CD4-positive, alpha-beta memory T cell (primary cell): ENCODE measurements at places on chromosomes 2 and 18. TPM values are rescaled to one million over a fixed set of nuclear protein-coding genes. Genes with fewer than 3 reads are reported as not detected.

TLX2 gene
- polyA plus RNA-seq: 0.33 TPM

RAB6D gene
- polyA plus RNA-seq: not detected

FTCDNL1 gene
- polyA plus RNA-seq: 2.7 TPM

SUMO1 gene
- polyA plus RNA-seq: 262 TPM

LYPD1 gene
- polyA plus RNA-seq: not detected

TEX44 gene
- not detected for polyA plus RNA-seq

DNA sequence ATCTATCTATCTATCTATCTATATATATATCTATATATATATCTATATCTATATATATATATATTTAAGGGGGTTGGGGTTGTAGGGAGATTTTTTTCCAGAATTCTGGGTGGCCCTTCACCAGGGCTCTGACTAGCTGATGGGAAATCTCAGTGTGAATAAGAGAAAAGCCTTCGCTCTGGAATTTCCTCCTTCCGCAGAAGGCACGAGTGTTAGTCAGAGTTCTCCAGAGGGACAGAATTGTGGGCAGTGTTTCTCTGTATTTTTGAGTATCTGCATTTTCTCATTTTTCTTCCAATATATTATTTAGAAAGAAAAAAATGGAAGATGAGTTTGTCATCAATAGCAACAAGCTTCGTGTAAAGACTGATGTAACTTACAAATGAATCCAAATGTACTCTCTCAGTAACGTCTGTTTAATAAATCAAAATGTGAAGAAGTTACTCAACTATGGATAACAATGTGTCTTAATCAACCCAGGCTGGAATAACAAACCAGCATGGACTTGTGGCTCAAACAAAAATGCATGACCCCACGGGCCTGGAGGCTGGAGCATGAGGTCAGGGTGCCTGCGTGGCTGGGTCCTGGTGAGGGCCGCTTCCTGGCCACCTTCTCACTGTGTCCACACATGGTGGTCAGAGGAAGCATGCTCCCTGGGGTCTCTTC is 10.6 kb upstream of the SNTG2 start:
- no peak for DNase-seq

GRCh38 chr18:42477267-42477666 is 522.2 kb downstream of the PIK3C3 start:
- DNase-seq: no peak

GRCh38 chr2:105087273-105087672 is 49.4 kb downstream of the MRPS9 start:
- DNase-seq: no peak

DNA sequence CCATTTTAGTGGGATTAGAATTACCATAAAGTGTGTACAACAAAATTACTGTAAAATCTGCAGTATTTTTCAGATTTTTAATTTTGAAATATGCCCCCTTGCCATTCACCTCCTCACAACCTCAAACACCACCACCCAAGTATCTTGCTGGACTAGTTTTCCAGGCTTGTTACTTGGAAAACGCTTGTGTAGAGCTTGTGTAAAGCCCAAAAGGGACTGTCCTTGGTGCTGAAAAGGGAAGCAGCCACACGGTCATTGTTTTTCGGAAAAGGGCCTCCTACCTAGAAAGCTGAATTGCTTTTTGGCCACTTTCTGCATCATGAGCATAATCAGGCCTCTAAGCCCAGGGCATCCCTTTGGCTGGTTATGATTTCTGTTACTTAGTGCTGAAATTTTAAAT is 563.4 kb downstream of the LRRTM4 start:
- DNase-seq: no peak

GRCh38 chr2:112627060-112628040 is 18.4 kb upstream of the SLC20A1 start:
- DNase-seq: no peak

GRCh38 chr2:171531836-171532450 is 9.7 kb downstream of the CYBRD1 start:
- no peak for DNase-seq

DNA sequence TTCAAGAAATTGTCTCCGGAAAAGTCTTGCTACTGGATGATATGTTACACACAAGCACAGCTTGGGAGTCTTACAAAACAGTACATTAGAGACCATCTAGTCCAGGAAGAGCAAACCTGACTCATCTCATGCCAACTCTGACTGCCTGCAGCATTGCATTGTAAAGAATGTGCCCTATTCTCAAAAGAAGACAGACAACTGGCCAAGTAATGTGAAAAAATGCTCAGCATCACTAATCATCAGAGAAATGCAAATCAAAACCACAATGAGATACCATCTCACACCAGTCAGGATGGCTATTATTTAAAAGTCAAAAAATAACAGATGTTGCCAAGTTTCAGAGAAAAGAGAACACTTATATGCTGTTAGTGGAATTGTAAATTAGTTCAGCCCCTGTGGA is 42.7 kb upstream of the GORASP2 start:
- no peak for DNase-seq

DNA sequence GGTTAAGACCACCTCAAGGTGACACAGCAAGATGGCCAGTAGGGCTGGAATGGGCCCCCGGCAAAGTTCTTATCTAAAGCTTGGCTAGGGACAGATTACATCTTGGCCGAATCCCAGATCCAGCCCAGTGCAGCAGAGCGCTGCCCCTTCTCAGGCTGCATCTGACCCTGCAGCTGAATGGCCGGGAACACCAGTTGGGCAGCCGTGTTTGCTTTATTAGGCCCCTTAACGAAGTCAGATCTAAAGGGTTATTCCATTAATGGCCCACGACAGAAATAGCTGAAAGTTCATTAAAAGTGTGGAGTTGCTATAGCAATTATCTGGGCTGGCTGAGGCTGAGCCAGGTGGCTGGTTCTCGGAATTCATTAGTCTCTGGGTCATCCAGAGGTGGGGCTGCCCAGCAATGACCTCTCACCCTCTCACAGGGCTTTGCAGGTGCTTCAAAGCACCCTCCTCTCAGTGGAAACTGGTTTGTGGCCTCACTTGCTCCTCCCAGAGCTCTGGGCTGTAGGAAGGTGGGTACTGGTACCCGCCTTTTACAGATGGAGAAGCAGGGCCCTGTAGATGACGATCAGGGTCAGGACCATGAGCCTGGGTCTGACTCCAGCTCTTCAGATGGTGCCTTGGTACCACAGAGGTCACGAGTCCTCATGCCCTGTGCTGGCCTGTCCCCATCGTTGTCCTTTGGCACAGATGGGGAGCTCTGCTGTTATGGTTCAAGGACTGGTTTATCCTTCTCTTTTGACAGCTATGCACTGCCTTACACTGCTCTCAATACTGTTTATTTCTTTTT is 68.8 kb downstream of the EMX1 start:
- no peak for DNase-seq

DNA sequence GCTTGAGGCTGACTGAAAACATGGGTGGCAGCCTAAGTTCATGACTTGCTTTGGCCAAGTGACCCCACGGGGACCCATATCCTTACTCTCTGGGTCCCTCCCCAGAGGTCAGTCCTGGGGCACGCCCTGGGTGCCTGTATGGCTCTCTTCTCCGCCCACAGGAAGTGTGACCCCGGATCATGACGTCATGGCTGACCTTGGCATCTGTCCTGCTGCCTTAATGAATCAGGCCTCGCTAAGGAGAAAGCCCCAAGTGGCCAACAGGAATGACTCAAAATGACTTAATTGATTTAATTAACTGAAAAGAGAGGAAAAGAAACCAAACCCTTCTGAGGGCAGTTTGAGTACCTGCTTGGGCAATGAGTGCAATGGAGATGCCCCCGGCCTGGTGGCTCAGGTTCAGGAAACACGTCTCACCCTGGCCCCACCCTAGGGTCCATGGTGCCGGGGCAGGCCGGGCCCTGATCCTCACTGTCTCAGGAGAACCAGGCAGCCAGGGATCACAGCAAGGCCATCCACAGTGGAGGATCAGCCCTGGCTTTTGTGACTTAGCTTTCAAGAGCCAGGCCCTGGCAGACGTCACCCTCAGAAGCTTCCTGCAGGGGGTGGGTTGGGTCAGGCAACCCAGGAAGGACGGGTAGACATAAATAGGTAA is 112.0 kb downstream of the CYP26B1 start:
- DNase-seq: no peak

DNA sequence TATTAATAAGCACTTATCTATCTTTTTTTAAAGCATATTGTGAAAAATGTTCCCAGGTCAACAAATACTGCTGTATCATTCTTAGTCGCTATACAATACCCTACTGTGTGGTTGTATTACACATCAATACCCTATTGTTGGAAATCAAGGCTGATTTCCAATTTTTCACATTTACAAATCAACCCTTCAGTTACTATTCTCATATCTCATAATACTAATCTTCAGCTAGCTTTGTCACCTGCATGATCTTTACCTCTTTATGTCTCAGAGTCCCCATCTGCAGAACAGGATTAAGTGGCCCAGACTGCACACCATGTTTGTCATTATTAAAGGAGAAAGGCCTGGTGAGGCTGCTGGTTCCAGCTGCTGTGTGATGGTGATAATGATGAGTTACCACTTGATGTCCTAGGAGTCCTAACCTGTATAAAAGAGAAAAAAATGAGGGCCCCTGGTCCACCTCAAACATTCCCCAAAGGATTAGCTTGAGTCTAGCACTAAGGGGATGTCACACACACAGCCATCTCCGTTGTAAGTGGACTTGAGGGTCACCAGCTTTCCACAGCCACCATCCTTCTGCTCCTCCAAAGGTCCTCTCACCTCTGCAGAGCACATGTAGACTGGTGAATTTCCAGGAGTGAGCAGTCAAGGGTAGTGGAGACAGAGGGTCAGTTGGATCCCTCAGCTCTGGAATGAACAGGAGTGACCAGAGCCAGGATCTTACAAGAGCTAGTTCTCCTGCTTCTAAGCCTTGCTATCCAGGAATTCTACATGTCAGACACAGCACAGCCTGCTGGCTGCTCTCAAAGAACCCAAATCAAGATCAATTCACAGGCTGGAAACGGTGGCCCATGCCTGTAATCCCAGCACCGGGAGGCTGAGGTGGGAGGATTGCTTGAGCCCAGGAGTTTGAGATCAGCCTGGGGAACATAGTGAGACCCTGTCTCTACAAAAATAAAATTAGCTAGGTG is 36.0 kb upstream of the BIN1 start:
- DNase-seq: no peak

GRCh38 chr18:35835833-35836232 is 136.6 kb upstream of the RMP24 start:
- no peak for DNase-seq

- DNase-seq: no peak
These were observed 42.0 kb downstream of the ZEB2 start for GRCh38 chr2:144477957-144478311.

GRCh38 chr2:53751728-53752127 is 15.9 kb upstream of the CHAC2 start:
- DNase-seq: no peak

GRCh38 chr2:15307526-15307925 is 253.6 kb downstream of the NBAS start:
- DNase-seq: no peak

GRCh38 chr2:62627667-62628066 is 77.8 kb upstream of the EHBP1 start:
- DNase-seq: no peak

DNA sequence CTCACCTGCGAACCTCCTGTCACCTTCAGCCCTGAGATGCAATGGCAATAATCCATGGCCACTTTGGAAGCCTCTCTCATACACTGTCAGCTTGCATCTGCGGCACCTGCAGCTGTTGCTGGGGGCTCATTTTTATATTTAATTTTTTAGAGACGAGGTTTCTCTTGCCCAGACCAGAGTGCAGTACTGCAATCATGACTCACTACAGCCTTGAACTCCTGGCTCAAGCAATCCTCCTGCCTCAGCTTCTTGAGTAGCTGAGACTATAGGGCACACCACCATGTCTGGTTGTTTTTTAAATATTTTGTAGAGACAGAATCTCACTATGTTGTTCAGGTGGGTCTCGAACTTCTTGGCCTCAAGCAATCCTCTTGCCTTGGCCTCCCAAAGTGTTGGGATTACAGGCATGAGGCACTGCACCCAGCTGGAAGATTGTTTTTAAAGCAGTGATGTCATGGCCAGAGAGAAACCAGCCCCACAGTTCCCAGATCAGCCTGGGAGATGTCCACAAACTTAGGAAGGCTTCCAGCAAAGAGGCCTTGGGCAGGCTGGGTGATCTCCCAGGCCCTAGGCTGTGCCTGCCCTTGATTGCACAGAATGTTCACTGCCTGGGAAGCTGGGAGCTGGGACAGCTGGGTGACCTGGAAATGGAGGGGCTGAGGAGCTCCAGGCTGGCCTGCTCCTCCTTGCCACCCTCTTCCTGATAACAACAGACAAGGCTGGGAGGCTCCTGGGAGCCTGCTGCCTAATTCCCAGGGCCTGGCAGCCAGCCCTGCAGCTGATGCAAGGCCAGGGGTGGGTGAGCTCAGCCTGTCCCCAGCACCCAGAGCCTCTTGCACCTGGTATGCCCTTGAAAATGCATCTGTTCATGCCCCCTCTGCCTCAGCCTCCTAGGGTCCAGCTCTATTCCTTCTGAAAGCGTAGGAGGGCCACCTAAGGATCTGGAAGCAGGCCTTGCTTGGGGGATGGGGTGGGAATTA is 27.1 kb downstream of the SH2D6 start:
- DNase-seq: no peak

DNA sequence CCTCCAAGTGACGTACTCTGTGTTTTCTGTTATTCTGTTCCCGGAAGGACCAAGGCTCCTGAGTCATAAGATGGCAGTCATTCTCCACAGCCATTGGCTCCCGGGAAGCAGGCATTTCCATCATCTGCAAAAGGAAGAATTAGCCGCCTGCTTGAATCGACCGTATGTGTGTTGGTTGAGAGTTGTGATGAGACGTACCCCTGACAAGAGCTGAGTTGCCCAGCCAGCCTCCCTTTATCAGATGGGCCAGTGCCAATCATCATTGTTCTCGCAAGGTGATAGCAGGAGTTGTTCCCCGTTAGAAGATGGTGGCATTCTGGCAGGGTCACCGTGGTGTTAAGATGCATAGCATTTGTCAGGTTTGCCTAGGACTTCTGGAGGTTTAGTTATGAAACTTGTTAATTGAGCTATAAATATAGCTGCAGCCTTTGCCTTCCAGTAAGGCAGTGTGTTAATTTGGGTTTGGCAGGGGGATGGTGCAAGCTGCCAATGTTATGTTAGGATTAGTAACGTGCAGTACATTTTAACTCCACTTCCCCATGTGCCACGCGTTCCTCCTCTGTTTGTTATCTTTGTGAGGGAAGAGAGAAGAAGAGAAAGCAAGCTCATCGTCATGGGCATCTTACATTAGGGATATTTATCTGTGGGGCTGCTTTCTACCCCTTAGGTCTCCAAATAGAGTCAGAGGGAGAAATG is 652.7 kb upstream of the FANCL start:
- DNase-seq: no peak

DNA sequence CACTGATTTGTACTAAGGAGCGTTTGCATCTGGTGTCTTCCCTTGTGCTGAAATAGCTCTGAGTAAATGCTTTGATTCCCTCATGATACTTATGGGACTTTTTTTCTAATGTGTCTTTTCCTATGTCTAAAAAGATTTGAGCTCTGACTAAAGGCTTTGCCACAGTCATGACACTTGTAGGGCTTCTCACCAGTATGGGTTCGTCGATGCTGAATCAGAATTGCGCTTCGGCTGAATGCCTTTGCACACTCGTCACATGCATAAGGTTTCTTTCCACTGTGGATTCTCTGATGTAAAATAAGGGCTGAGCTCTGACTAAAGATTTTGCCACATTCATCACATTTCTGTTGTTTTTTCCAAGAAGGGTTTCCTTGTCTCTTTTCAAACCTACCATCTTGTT is 8.0 kb downstream of the ZNF396 start:
- DNase-seq: no peak
